ENCODE measurements at places on chromosomes 12 and 14.

DNA sequence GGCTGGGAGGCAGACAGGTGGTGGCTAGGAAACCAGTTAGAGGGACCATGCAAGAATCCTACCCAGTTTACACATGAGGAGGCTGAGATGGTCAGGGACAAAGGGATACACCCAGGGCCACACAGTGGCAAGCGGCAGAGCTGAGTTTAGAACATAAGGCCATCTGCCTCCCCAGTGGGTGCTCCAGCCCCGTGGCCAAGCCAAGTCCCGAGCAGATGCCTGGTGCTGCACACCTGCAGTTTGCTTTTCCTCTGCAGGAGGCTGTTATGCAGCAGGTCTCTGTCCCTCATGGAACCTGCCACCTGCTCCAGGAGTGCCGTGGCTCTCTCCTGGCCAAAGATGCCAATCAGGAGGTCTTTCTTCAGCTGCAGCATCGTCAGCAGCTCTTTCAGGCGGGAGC lies 70.8 kb downstream of the SYNE3 start:
- DNase-seq = no peak

DNA sequence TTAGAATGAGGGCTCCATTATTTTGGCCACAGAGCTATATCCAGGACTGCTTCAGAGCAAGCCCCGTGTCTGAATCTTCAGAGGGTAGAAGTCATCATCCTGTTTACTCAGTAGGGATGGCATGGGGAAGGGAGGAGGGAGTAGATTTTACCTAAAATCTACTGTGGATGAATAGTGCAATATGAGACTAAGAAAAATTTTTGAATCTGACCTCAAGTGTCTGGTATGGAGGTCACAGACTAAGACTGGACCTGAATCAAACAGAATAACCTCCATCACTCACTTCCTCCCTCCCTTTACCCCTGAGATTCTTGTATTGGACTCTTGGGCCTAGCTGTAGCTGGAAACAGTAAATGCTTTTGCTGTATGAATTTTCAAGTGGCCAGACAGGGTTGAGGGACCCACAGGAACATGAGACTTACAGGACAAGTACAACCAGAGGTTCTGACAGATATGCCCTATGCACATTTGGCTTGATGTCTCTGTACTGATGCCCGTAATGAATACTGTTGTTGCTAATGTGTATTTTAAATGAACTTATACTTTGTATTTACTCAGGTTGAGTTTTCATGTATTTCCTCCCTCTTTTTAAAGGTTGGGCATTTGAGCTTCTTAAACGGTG lies 78.5 kb downstream of the CCDC91 start:
- no peak for DNase-seq

DNA sequence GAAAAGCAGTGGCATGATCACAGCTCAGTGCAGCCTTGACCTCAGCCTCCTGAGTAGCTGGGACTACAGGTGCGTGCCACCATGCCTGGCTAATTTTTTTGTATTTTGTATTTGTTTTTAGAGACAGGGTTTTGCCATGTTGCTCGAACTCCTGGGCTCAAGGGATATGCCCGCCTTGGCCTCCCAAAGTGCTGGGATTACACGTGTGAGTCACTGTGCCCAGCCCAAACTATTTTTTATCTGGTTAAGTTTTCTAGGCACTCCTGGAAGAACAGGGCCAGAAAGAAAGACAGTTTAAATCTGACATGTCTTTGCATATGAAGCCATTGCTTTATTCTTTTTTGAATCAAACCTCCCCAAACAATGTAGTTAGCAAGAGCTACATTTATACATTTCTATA lies 27.5 kb upstream of the PTGR2 start:
- DNase-seq = no peak

GRCh38 chr12:91984556-91984955 lies 161.1 kb downstream of the BTG1 start:
- no peak for DNase-seq

DNA sequence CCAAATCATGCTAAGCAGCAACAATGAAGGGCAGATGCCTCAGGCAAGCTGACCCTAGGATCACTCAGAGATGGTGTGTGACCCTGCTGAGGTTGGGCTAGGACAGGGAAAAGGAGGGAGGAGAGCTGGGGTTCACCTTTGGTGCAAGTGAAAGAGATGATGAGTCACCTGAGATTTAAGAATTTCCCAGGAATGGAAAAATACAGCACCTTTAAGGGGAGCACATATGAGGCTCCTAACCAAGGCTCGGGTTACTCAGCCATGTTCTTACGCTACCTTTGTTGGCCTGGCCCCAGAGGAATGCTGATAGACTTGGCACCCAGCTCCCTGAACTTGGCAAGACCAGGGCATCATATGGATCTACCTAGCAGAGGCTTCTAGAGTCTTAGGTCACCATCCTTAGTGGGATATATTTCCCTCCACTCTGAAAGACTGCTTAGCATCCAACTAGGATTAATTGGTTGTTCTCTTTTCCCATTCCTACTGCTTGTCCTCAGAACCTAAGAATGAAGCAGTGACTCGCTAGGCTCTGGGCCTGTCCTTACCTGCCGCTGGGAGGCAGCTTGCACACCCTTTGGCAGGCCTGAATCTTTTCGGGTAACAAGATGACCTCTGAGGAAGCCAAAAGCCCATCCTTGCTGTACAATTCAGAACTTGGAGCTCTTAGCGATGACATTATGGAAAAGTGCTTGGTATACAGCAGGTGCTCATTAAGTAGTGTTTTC lies 4.0 kb upstream of the NAA25 start:
- peak; percentile 4 for DNase-seq

DNA sequence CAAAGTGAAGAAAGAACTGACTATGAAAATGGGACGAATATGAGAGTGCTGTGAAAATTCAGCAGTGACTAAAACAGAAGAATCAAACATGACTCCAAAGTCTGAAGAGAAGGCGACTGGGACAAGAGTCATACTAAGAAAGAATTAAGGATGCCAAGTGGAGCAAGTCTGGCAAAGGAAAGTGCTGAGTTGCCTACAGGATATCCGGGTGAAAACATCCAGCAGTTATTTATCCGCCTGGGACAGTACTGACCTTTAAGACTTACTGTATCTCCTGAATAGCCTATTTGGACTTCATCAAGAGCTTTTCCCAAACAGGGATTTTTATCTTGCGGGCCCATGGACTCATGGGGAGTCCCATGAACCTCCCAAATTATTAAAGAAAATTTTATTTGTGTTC lies 41.1 kb downstream of the KICS2 start:
- no peak for DNase-seq

GRCh38 chr12:106291342-106291741 lies 11.2 kb upstream of the TCP11L2 start:
- DNase-seq = no peak

DNA sequence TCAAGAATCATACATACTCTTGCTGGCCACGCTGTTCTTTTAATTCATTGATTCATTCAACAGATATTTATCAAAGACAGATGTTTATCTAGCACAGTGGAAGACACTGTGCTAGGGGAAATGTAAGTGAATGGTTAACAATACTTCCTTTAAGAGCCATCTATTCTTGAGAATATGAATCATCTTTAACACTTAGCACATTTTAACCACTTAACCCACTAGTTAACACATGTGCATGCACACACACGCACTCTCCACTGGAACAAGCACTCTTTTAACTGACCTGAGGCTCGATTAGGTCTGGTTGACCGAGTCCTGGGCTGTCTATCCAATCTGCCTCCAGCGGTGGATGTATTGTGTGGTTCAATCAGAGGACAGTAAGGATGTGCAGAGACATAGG lies 34.6 kb downstream of the LMNTD1 start:
- no peak for DNase-seq

DNA sequence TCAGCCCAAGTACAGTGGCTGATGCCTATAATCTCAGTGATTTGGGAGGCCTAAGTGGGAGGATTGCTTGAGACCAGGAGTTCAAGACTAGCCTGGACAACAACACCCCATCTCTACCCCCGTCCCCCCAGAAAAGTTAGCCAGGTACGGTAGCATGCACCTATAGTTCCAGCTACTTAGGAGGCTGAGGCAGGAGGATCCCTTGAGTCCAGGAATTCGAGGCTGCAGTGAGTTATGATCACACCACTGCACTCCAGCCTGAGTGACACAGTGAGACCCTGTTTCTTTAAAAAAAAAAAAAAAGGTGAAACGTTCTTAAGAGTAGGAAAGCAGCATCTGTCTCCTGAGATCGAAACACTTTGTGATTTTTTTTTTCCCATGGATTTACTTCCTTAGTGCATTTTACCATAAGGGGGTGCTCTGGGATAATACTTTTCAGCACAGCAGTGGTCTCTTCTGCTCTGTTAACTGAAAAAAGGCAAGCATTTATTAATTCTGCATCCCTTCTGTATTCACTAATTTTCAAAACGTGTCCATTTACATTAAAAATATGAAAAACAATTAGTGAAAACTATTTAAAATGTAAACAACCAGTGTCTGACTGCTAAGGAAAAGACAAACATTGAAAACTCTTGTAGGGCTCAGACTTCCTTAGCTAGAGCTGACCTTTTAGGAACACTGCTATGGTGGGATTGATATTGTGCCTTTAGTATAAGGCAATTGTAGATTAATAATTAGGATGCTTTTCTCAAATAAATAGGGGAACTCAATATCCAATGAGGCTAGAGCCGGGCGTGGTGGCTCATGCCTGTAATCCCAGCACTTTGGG lies 31.2 kb upstream of the USP44 start:
- peak; percentile 62 for DNase-seq

- no peak for DNase-seq
Measured at GRCh38 chr12:93165384-93165932, 212.3 kb upstream of the NUDT4 start.
